ENCODE measurements at places on chromosomes 3 and 15.

DNA sequence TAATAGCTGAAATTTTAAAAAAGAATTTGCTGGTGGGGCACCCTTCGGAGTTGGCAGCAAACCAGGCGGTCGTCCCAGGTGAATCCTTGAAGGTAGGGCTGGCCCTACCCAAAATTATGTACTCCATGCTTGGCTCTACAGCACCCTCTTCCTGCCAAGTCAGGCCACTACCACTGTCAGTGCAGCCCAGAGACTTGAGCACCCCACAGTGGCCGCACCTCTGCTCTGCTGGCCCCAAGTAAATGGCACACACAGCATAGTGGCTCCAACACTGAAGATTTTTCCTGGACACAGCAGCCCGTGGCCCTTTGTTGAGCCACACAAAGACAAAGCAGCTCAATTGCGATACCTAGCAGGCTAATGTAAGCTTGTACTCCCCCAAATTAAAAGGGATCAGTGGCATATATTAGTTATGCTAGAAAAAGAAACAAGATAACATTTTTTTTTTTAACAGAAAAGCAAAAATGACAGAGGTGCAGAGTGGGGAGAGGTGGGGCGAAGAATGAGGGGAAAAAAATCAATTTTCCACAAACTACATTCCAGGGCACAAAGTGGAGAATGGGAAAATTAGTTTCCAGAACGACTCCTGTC lies 250.5 kb downstream of the UACA start:
- DNase-seq: no peak

DNA sequence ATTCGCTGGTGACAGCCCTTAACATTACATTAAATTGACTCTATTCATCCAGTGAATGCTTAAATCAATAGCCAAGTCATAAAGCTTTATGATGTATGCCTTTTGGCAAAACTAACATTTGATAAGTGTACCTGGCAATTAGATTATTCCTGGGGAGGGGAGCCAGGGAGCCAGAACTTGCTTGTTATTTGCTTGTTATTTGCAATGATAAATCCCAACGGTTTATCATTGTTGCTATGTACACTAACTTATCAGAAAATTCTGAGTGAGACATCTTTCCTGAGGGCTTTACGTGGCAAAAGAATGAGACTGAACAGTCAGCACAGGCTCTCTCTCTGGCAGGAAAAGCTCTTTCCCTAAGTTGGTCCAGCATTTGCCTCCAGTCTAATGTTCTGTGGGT lies 35.8 kb upstream of the FBN1 start:
- DNase-seq: no peak

GRCh38 chr15:64883100-64883581 lies 28.6 kb upstream of the ANKDD1A start:
- no peak for DNase-seq

- DNase-seq: no peak
Observed at GRCh38 chr3:127162947-127163645, 29.8 kb upstream of the PRR23E start.

GRCh38 chr3:109608574-109608973 lies 271.2 kb upstream of the DPPA4 start:
- DNase-seq: no peak

- no peak for DNase-seq
Observed at GRCh38 chr3:40858364-40859115, 333.8 kb downstream of the ZNF621 start.
